ENCODE measurements at places on chromosomes 3 and 15.

GRCh38 chr3:42975456-42975855 lies 3.7 kb upstream of the GASK1A start:
- no peak for DNase-seq

DNA sequence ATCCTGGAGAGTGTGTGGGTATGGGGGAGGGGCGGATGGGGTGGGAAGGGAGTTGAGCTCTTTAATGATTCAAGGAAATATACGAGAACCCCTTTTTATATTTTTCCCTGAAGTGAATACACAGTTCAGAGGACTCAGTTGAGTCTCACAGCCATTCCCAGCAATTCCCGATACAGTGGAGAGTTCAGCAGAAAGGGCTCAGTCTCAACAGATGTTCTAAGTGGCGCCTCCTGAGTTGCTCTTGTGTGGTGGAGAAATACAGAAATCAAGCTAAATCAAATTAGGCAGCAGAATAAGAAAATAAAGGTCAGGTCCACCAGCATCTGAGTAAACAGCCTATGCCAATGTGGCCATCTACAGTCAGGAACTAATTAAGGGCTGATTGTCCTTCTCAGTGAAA lies 372.1 kb downstream of the NR2F2 start:
- DNase-seq: no peak

- DNase-seq: no peak
Observed at GRCh38 chr15:58423205-58423604, 8.6 kb upstream of the LIPC start.

DNA sequence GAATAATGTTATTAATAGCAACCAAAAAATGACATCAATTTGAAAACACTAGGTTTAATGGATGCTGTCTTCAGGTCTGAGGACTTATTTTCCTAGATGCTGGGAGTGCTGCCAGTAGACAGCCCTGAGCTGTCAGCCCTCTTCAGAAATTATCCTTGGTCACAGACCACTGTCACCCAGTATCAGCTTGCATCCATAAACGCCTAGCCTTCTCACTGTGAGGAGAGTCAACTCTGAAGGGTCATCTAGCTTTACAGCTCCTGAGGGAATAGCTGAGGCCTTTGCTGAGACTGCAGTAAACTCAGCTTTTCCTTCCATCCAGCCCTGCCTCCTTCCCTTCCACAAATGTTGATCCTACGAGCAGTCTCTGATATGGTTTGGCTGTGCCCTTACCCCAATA lies 19.4 kb upstream of the MNS1 start:
- DNase-seq: no peak

- no peak for DNase-seq
Observed at GRCh38 chr15:65412556-65412955, 10.2 kb downstream of the IGDCC4 start.

DNA sequence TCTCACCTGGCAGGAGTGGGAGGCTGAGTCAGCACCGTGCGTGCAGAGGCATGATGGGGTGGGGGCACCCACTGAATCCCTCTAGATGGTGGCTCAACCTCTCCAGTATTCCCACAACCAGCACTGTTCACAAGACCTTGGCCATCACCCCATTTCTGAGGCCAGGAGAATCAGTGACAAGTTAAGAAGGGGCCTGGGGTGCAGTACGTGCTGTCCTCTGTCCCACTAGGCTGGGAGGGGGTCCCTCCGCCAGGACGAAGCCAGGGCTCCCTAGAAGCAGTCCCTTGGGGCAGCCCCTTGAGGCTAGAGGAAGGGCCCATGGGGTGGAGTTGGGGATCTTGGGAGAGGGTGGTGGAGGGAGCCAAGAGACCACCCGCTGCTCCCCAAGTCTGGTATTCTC lies 4.8 kb downstream of the MYL3 start:
- no peak for DNase-seq

- DNase-seq: no peak
Observed at GRCh38 chr15:66132251-66132816, 121.2 kb downstream of the MEGF11 start.

GRCh38 chr15:98774756-98775497 lies 126.6 kb downstream of the IGF1R start:
- no peak for DNase-seq
